ENCODE measurements at places on chromosomes 11 and 22.

DNA sequence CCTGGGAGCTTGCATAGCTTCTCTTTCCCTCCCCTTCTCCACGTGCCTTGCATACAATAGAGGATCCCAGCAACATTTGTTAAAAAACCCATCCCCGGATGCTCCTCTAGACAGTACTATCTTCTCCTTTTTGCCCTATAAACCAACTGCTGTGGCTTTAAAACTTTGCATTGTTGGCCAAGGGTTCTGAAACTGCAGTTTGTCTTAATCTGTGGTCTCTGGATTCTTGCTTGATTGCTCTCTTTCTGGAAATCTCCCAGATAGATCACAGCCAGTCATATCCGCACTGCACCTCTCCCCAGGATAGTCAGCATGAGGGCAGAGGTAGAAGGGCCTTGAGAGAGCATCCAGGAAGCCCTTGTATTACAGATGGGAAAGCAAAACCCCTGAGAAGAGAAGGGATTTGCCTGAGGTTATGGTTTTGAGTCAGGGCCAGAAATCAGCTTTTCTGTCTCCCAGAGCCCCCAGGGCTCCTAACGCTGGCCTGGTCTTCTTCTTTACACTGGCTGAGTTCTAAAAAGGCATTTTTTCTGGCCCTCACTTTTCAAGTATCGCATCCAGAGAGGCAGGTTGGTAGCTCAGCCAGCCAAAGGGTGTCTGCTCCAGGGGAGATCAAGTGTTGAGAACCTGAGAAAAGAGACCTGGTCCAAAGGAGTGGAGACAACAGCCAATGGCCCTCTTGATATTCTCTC, 70.6 kb downstream of the ADM start:
- peak; percentile 40 for DNase-seq

- peak; percentile 15 for DNase-seq
Observed at GRCh38 chr11:12284316-12285050, 92.9 kb upstream of the PARVA start.

GRCh38 chr22:37629928-37630327, 9.5 kb upstream of the SH3BP1 start:
- no peak for DNase-seq

- DNase-seq = peak; percentile 36
Observed at GRCh38 chr22:41687901-41688364, 734 bp downstream of the SNU13 start.

GRCh38 chr22:49329636-49330035, 498.0 kb downstream of the BRD1 start:
- no peak for DNase-seq

DNA sequence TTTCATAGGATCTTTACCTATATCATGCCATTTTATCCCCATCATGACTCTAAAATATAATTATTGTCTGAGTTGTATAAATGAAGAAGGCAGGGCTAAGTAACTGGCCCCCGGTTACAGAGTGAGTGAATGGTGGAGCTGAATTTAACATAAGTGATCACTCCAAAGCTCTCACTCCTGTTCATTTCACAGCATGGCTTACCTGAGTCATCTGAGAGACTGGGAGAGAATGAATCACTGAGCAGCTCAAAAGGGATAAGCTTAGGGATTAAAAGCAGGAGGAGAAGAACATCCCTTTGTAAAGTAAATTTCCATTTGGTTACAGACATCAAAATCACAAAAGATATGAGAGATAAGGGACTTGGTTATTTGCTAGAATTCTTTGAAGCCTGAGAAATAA, 294.0 kb upstream of the CTSC start:
- no peak for DNase-seq

DNA sequence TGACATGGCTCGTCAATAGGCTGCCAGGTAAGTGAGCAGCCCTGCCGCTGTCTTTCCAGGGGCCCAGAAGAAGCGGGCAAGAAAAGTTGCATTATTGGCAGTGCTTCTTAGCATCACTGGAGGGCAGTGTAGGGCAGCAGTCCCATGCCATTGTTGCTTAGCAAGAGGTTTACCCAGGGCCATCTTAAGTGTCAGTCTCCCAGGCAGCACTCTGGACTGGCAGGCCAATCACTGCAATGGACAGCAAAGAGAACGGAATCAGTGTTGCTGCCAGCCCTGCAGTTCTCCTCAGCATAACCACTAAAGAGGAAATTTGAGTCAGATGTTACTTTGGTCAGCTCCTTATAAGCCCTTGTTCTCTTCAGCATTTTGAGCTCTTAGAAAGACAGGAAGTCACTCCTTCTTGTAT, 13.4 kb upstream of the GRK2 start:
- DNase-seq = peak; percentile 84

- no peak for DNase-seq
Observed at GRCh38 chr11:27807596-27807995, 107.3 kb upstream of the BDNF start.

DNA sequence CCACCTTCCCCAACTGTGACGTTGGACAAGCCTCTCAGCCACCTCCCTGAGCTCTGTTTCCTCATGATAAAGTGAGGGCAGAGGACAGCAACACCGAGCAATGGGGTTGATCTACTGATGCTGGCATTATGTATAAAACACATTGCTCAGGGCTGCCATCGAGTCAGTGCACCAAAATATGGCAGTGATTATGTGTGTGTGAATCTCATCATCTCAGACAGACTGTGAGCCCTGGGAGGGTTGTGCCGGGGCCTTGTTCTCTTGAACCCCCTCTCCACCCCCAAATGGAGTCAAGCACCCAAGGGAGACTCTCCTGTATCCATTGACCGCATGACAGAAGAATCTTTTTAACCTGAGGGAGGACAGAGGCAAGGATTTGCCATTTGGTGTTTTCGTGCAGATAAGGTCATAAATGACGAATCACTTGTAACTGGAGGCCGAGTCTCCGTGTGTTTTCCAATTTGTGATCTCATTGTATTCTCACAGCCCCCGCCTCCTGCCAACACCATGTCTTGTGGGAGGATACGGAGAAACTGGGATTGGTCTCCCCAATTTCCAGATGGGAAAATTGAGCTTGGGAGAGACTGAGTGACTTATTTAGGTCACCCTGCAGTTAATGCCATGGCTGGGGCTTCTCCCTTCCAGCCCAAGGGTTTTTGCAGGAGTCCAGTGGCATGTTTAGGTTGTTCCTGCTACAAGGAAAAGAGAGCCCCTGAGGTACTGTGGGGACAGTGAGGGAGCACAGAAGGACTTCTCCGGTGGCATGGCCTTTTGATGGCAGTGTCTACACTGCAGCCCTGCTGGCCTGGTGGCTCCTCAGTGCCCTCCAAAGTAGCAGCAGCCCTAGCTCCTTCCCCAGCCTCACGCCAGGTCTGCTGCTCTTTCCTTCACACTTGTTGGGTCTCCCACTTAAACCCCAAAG, 52.4 kb downstream of the CHRDL2 start:
- DNase-seq = no peak

DNA sequence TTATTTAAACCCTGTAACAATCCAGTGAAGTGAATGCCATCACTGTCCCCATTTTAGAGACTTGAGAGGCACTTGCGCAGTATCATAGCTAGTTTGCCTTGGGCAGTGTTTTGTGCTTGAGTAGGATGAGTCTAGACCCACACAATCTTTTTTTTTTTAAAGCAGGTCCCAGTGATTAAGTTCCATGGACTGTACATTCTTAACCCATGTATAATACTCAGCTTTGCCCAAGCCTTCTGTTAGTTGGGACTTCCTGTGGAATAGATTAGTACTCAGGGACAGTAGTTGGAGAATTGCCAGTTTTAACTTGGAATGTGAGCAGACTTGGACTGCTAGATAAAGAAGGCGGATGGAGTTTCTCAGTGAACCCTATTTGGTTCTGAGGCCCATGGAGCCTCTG, 108.6 kb upstream of the RASSF10 start:
- DNase-seq = no peak

DNA sequence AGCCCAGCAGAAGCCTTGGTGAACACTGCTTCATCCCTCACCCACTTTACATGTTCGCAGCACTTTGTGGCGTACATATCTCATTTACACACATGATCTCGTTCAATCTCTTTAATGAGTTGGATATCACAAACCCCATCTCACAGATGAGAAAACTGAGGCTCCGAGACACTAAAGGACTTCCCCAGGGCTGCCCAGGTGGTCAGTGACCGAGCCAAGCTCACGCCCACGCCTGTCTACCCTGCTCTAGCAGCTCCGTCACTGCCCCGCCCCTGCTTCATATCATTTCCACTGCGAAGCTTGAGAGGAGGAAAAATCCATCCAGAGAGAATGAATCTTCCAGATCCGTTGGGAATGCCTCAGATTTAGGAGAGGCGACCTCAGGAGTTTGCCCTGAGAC, 11.8 kb upstream of the DSCAML1 start:
- no peak for DNase-seq

- no peak for DNase-seq
Observed at GRCh38 chr22:21077884-21078508, 32.2 kb downstream of the LRRC74B start.

GRCh38 chr22:19719050-19719482, 4.3 kb upstream of the GP1BB start:
- no peak for DNase-seq

GRCh38 chr11:17548444-17548843, 1.4 kb downstream of the OTOG start:
- DNase-seq = no peak

GRCh38 chr11:33310720-33311500, 53.7 kb downstream of the HIPK3 start:
- no peak for DNase-seq

GRCh38 chr22:45877651-45878050, 99.3 kb downstream of the WNT7B start:
- DNase-seq = no peak

- DNase-seq = no peak
Observed at GRCh38 chr11:100769617-100770016, 82.5 kb downstream of the ARHGAP42 start.

GRCh38 chr11:86370922-86371594, 3.6 kb upstream of the CCDC81 start:
- peak; percentile 51 for DNase-seq

DNA sequence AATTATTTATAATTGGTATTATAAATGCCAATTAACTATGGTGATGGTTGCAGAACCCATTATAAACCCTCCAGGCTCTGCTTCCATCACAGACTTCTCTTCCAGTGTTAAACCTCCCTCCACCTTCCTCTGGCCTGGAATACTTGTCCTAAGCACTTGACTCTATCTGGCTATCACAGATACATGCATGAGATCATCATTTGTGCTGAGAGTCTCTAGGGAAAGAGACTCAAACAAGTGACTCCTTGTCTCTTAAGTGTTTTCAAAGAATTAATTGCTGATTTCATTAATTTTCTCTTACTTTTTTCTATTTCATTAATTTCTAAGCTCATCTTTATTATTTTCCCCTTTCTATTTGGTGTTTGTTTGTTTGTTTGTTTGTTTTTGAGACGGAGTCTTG, 29.1 kb downstream of the RTL6 start:
- DNase-seq = no peak

GRCh38 chr11:10667521-10667885, 26.1 kb downstream of the IRAG1 start:
- DNase-seq = no peak

GRCh38 chr22:32354360-32355351, 3.0 kb upstream of the RFPL3 start:
- peak; percentile 16 for DNase-seq

GRCh38 chr22:44520465-44521094, 22.5 kb upstream of the RTL6 start:
- DNase-seq = no peak

GRCh38 chr22:37496651-37497050, 10.5 kb upstream of the MFNG start:
- DNase-seq = no peak
